ENCODE measurements at places on chromosomes 4 and X. TPM values are rescaled to one million over a fixed set of nuclear protein-coding genes. Genes with fewer than 3 reads are reported as not detected.

Gene PDLIM3
- 105 TPM for total RNA-seq

Gene MEPE
- not detected for total RNA-seq

GRCh38 chr4:141543176-141543575 is 93.2 kb upstream of the IL15 start:
- H3K27ac ChIP-seq, result no peak overlapping the region
- H3K36me3 ChIP-seq, result no peaks in the 10 kb centered on the region
- H3K4me1 ChIP-seq, result no peaks in the 10 kb centered on the region
- no peak for DNase-seq

- H3K27ac ChIP-seq, result no peak overlapping the region
- peak; percentile 65 for DNase-seq
- H3K4me3 ChIP-seq, result no peak overlapping the region
- H3K27me3 ChIP-seq, result no peaks in the 10 kb centered on the region
Observed at GRCh38 chr4:25440478-25441030, 63.5 kb downstream of the ANAPC4 start.

Gene GAB1
- total RNA-seq, result 33.0 TPM

GRCh38 chr4:167509551-167509950 is 275.3 kb upstream of the SPOCK3 start:
- no peaks in the 10 kb centered on the region for H3K27me3 ChIP-seq
- no peaks in the 10 kb centered on the region for H3K4me1 ChIP-seq
- no peak for DNase-seq
- H3K36me3 ChIP-seq, result no peaks in the 10 kb centered on the region

- H3K27me3 ChIP-seq, result no peaks in the 10 kb centered on the region
- peaks cover 38% of the 10 kb centered on the region for H3K4me1 ChIP-seq
- no peaks in the 10 kb centered on the region for H3K36me3 ChIP-seq
Observed at GRCh38 chrX:17591741-17592110, 145.6 kb upstream of the SCML1 start.

Gene IGFBP7
- total RNA-seq, result 395 TPM

- H3K4me3 ChIP-seq, result no peak overlapping the region
- H3K36me3 ChIP-seq, result no peaks in the 10 kb centered on the region
- H3K27ac ChIP-seq, result no peak overlapping the region
- DNase-seq, result no peak
- H3K4me1 ChIP-seq, result peaks cover 32% of the 10 kb centered on the region
- peaks cover 100% of the 10 kb centered on the region for H3K27me3 ChIP-seq
Observed at GRCh38 chr4:13527981-13528820, 16.1 kb downstream of the NKX3-2 start.

- no peak overlapping the region for H3K4me3 ChIP-seq
- H3K27me3 ChIP-seq, result no peaks in the 10 kb centered on the region
- H3K4me1 ChIP-seq, result no peaks in the 10 kb centered on the region
- peaks cover 88% of the 10 kb centered on the region for H3K36me3 ChIP-seq
- no peak overlapping the region for H3K27ac ChIP-seq
- no peak for DNase-seq
Observed at GRCh38 chr4:168398589-168398988, 80.0 kb upstream of the DDX60 start.

- no peak overlapping the region for H3K27ac ChIP-seq
- H3K27me3 ChIP-seq, result no peaks in the 10 kb centered on the region
- H3K4me3 ChIP-seq, result no peak overlapping the region
Observed at GRCh38 chrX:116272861-116273260, 102.3 kb downstream of the AGTR2 start.

DNA sequence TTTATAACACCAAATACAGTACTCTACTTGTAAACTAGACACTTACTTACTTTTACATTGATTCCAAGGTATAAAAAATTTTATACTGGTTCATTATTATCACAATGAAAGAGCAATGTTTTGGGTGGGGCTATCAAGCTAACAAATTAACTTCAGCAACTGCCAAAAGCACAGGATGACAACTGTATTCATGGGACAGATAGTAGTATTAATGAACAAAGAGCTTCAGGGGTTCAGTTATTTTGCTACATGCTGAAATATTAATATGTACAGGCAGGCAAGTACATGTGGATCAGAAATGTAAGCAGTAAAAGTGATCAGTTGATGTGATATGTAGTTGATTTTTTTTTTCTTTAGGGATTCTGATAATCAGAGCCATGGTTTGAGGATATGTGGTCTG is 112.9 kb downstream of the NAA11 start:
- no peaks in the 10 kb centered on the region for H3K4me1 ChIP-seq
- no peaks in the 10 kb centered on the region for H3K36me3 ChIP-seq
- no peaks in the 10 kb centered on the region for H3K27me3 ChIP-seq
- no peak for DNase-seq
- no peak overlapping the region for H3K27ac ChIP-seq

DNA sequence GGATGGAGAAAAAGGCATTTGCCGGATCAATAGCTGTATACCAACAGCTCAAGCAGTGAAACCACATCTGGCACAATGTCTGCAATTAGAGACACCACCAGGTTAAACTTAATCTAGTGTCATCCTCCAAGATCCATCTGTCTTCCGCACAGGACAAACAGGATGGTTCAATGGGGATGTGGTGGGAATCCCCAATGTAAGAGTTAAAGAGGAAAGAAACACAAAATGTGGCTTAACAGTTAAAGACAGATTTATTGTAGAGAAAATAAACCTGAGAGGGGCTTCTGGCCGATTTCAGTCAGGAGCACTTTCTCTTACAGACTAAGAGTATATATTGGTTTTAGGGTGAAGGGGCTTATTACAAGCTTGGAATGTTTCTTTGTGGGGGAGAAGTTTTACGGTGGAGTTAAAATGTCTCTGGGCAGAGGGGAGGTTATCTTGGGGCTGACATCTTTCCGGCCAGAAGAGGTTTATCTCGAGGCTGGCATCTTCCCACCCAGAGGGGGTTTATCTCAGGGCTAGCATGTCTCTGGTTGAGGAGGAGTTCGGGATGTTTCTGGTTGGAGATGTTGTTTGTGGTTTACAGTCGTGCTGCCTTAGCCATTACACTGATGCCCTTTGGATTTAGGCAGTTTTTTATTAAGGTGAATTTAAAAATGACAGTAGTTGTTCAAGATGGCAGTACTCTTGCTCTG is 61.7 kb downstream of the KANTR start:
- no peak for DNase-seq
- no peak overlapping the region for H3K27ac ChIP-seq
- no peaks in the 10 kb centered on the region for H3K36me3 ChIP-seq
- H3K4me1 ChIP-seq, result no peaks in the 10 kb centered on the region

GRCh38 chrX:41561045-41561444 is 113.9 kb downstream of the NYX start:
- peaks cover 23% of the 10 kb centered on the region for H3K4me1 ChIP-seq
- peak overlapping the region; percentile 75 for H3K27ac ChIP-seq
- no peaks in the 10 kb centered on the region for H3K36me3 ChIP-seq
- H3K27me3 ChIP-seq, result no peaks in the 10 kb centered on the region

DNA sequence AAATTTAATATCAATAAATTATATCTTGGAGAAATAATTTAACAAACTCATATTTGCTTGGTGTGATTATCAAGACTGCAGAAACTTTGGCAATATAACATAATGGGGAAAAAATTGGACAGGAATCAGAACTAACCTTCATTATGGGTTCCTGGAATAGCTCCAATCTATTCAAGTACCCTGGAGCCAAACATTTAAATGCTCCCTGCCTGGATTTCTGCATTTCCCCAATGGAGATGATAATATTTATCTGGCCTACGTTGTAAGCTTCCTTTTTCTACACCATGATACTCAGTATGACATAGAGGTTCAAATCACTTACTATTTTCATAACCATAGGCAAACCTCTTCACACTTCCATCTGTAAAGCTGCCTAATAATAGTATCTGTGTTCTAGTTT is 326.8 kb downstream of the TRIML1 start:
- H3K27me3 ChIP-seq, result no peaks in the 10 kb centered on the region
- H3K4me1 ChIP-seq, result no peaks in the 10 kb centered on the region
- H3K36me3 ChIP-seq, result no peaks in the 10 kb centered on the region
- H3K4me3 ChIP-seq, result no peak overlapping the region

GRCh38 chr4:112099701-112100297 is 45.5 kb upstream of the FAM241A start:
- no peak for DNase-seq
- H3K4me1 ChIP-seq, result no peaks in the 10 kb centered on the region
- H3K27me3 ChIP-seq, result no peaks in the 10 kb centered on the region
- H3K36me3 ChIP-seq, result no peaks in the 10 kb centered on the region

Gene ZCCHC18
- not detected for total RNA-seq

Gene SMARCAD1
- total RNA-seq, result 14.3 TPM

Gene TMEM150C
- 0.45 TPM for total RNA-seq

GRCh38 chr4:35793045-35793722 is 451.1 kb downstream of the ARAP2 start:
- no peaks in the 10 kb centered on the region for H3K36me3 ChIP-seq
- H3K27ac ChIP-seq, result no peak overlapping the region
- no peak overlapping the region for H3K4me3 ChIP-seq
- no peak for DNase-seq

DNA sequence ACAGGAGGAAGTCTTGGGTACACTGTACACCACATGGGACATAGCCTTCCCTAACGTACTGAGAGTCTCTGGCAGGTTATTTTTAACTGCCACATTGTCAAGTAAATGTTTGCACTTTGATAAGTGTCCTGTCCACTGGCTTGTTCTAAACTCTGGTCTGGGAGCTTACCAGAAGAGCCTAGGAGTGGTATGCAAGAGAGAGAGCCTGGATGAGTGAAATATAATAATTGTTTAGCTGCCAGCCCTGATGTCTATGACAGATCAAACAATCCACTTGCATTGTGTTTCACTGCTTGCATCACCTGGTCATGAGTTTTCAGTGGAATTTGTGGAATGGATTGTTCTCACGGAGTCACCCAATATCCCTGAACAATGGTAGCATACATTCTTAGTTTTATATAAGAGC is 91.6 kb downstream of the SHROOM3 start:
- peaks cover 19% of the 10 kb centered on the region for H3K4me1 ChIP-seq
- no peaks in the 10 kb centered on the region for H3K36me3 ChIP-seq
- no peak overlapping the region for H3K4me3 ChIP-seq
- H3K27ac ChIP-seq, result peak overlapping the region; percentile 71
- no peaks in the 10 kb centered on the region for H3K27me3 ChIP-seq
- peak; percentile 63 for DNase-seq

Gene FOXR2
- not detected for total RNA-seq

GRCh38 chr4:15270201-15270600 is 157.6 kb upstream of the C1QTNF7 start:
- no peak overlapping the region for H3K27ac ChIP-seq
- H3K4me3 ChIP-seq, result no peak overlapping the region
- no peaks in the 10 kb centered on the region for H3K36me3 ChIP-seq

Gene ETDA
- not detected for total RNA-seq

DNA sequence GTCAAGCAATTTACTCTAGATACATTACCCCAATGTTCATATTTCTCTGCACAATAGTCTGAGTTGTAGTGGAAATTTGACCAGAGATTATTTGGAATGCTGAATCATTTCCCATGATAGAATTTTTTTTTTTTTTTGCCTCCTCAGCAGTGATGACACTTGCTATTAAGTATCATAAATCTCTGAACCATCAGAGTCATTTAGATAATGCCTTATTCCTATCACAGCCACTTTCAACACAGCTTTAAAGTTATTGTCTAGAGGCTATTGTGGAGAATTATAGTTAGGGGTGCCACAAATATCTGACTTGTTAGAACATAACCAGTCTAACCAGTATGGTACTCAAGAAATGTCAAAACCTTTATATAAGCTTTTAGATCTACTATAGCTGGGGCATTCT is 79.8 kb downstream of the LCORL start:
- H3K36me3 ChIP-seq, result no peaks in the 10 kb centered on the region
- H3K27ac ChIP-seq, result no peak overlapping the region
- H3K4me1 ChIP-seq, result no peaks in the 10 kb centered on the region
- H3K4me3 ChIP-seq, result no peak overlapping the region

DNA sequence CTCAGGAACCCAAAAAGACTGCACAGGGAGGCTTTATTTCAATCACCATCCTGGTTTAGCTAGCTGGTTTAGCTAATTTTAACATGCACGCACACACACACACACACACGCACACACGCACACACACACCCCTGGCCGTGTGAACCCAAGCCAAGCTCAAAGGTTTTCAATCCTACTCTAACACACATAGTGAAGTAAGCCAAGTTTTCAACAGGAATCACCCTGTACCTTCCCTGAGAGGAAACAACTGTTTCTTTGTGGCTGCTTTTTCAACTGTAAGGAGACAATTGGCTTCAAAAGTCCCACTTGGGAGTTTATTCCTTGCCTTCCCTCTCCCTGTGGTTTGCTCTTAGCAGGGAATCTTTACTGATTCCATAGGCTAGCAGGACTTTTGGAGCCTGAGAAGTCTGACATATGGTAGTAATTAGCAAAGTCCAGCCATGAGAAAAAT is 98.9 kb upstream of the BMP3 start:
- H3K27ac ChIP-seq, result no peak overlapping the region
- DNase-seq, result peak; percentile 20
- H3K4me3 ChIP-seq, result no peak overlapping the region
- no peaks in the 10 kb centered on the region for H3K4me1 ChIP-seq
- H3K27me3 ChIP-seq, result no peaks in the 10 kb centered on the region

- peaks cover 96% of the 10 kb centered on the region for H3K4me1 ChIP-seq
- no peak overlapping the region for H3K4me3 ChIP-seq
- H3K27me3 ChIP-seq, result no peaks in the 10 kb centered on the region
- no peak for DNase-seq
- H3K27ac ChIP-seq, result peak overlapping the region; percentile 81
Observed at GRCh38 chr4:76197971-76198410, 15.6 kb downstream of the SCARB2 start.

- no peak for DNase-seq
- H3K36me3 ChIP-seq, result no peaks in the 10 kb centered on the region
Observed at GRCh38 chr4:151600432-151600831, 160.4 kb downstream of the GATB start.

Gene HEPH
- 16.5 TPM for total RNA-seq

DNA sequence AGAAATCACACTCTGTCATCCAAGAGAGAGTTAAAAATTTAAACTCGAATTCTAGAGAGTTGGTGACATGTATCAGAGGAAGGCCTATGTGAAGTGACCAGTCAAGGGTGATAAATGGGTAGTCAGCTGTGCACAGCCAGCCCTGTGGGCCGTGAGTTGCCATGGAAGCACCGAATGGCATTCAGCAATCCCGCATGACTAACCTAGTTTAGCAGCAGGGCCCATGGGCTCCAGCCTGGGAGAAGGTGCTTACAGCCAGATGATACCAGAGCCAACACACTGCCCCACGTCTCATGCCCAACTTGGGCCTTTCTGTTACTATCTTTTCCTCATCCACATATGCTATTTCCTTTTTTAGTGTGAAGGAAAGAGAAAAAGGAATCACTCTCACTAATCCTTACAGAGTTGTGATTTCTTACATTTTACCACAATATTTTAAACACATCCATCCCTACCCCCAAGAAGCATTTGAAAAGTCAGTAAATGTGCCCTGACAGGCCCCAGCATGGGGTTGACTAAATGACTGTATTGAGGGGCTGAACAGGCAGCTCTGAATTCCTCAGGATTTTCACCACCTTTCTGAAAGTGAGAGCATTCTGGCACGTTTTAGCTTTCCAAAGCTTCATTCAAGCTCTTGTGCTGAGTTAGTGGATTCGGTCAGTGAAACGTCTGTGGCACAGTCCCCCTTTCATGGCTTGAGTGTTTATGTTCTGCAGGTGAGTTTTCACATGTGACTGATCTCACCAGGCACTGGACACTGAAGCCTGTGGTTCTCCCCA is 104.2 kb downstream of the AFF1 start:
- H3K27ac ChIP-seq, result peak overlapping the region; percentile 59
- peaks cover 57% of the 10 kb centered on the region for H3K4me1 ChIP-seq
- H3K36me3 ChIP-seq, result no peaks in the 10 kb centered on the region

Gene SORBS2
- total RNA-seq, result 908 TPM

All from stomach (tissue), 19 donors.